Kidney (tissue), 22 donors: ENCODE measurements at places on chromosomes 7 and 10. TPM values are rescaled to one million over a fixed set of nuclear protein-coding genes. Genes with fewer than 3 reads are reported as not detected.
A peak's percentile ranks its signal among the peaks of the same experiment; 100 is the strongest.

DNA sequence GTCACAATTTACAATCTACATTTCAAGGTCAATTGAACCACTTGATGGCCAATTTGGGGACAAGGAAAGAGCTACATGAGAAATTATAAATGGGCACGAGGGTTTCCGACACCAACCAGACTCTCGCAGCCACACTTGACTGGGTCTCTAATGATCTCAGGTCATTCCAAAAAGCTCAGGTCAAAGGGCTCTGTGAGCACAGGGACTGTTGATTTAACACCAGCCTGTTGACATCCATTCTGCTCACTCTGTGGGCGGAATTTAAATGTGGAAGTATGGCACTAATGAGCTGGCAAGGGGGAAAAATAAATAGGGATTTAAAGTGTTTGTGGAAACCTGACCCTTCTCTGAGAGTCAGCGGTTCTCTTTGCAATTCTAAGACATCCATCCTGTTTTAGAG, 810.7 kb upstream of the AUTS2 start:
- H3K36me3 ChIP-seq = no peaks in the 10 kb centered on the region
- no peaks in the 10 kb centered on the region for H3K27me3 ChIP-seq
- H3K27ac ChIP-seq = no peak overlapping the region
- H3K4me3 ChIP-seq = no peak overlapping the region
- DNase-seq = peak; percentile 85
- no peaks in the 10 kb centered on the region for H3K4me1 ChIP-seq

GRCh38 chr10:24790599-24790998, 66.9 kb upstream of the ARHGAP21 start:
- no peaks in the 10 kb centered on the region for H3K4me1 ChIP-seq
- no peak for DNase-seq
- H3K36me3 ChIP-seq = no peaks in the 10 kb centered on the region
- H3K27me3 ChIP-seq = no peaks in the 10 kb centered on the region

GRCh38 chr7:122136078-122136477, 8.0 kb downstream of the AASS start:
- H3K4me1 ChIP-seq = no peaks in the 10 kb centered on the region
- no peak for DNase-seq
- H3K27me3 ChIP-seq = no peaks in the 10 kb centered on the region
- H3K27ac ChIP-seq = no peak overlapping the region
- H3K36me3 ChIP-seq = no peaks in the 10 kb centered on the region
- H3K4me3 ChIP-seq = no peak overlapping the region

- no peak overlapping the region for H3K4me3 ChIP-seq
- no peak for DNase-seq
- H3K27ac ChIP-seq = no peak overlapping the region
- no peaks in the 10 kb centered on the region for H3K36me3 ChIP-seq
- no peaks in the 10 kb centered on the region for H3K4me1 ChIP-seq
These were observed 111.8 kb upstream of the ZNF32 start for GRCh38 chr10:43760514-43760913.

- H3K4me1 ChIP-seq = no peaks in the 10 kb centered on the region
- no peak overlapping the region for H3K4me3 ChIP-seq
- no peaks in the 10 kb centered on the region for H3K27me3 ChIP-seq
- peak; percentile 4 for DNase-seq
- H3K27ac ChIP-seq = no peak overlapping the region
These were observed 39.2 kb downstream of the CAMK2B start for GRCh38 chr7:44286182-44286617.

DNA sequence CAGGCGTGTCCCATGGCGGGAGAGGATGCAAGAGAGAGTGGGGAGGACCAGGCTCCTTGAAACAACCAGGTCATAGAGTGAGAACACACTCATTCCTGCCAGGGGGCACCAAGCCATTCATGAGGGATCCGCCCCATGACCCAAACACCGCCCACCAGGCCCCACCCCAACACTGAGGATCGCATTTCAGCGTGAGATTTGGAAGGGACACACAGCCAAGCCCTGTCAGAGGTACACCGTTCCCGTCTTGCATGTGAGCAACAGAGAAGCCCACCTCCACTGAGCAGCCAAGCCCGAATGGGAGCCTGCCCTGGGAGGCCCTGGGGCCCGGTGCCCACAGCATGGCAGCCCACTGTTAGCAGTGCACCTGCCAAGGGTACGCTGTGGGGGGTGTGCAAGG, 7.9 kb upstream of the ARPC1B start:
- H3K27ac ChIP-seq = no peak overlapping the region
- no peaks in the 10 kb centered on the region for H3K36me3 ChIP-seq
- H3K4me1 ChIP-seq = no peaks in the 10 kb centered on the region
- H3K4me3 ChIP-seq = no peak overlapping the region

DNA sequence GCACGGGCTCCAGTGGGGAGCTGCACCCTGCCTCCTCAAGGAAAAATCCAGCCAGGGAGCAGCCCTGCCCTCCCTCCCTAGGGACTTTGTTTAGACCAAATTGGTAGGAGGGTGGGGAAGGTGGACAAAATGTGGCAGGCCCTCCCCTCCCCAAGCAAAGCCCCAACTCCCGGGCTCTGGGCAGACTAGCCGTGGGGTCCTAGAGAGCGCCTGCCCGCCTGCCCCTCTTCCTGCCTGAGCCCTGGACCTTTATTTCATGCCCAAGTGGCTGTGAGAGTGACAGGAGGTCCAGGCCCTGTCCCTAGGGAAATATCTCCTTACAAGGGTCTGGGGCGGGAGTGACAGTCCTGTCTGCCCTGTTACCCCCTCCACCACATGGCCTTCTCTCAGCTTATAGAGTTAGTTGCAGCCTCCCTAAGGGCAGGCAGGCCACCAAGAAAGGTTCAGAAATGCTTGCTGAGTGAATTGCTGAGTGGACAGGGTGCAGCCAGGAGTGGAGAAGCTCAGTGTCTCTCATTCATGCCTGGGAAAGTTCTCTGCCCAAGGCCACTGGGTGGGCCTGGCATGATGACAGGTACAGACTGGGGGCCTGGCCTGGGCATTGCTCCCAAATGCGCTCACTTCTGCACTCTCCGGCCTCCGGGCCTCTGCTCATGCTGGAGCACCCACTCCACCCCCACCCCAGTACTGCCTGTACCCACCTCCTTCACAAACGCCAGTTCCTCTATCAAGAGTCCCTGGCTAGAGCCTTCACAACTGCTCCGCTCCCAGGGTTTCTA, 25.2 kb downstream of the DNAJB12 start:
- no peaks in the 10 kb centered on the region for H3K27me3 ChIP-seq
- H3K36me3 ChIP-seq = no peaks in the 10 kb centered on the region
- H3K4me3 ChIP-seq = no peak overlapping the region
- H3K27ac ChIP-seq = peak overlapping the region; percentile 60
- no peak for DNase-seq
- peaks cover 6% of the 10 kb centered on the region for H3K4me1 ChIP-seq

GRCh38 chr7:69982197-69982596, 383.9 kb downstream of the AUTS2 start:
- DNase-seq = peak; percentile 29
- no peaks in the 10 kb centered on the region for H3K27me3 ChIP-seq
- no peaks in the 10 kb centered on the region for H3K4me1 ChIP-seq
- H3K4me3 ChIP-seq = no peak overlapping the region
- H3K27ac ChIP-seq = no peak overlapping the region
- no peaks in the 10 kb centered on the region for H3K36me3 ChIP-seq

DNA sequence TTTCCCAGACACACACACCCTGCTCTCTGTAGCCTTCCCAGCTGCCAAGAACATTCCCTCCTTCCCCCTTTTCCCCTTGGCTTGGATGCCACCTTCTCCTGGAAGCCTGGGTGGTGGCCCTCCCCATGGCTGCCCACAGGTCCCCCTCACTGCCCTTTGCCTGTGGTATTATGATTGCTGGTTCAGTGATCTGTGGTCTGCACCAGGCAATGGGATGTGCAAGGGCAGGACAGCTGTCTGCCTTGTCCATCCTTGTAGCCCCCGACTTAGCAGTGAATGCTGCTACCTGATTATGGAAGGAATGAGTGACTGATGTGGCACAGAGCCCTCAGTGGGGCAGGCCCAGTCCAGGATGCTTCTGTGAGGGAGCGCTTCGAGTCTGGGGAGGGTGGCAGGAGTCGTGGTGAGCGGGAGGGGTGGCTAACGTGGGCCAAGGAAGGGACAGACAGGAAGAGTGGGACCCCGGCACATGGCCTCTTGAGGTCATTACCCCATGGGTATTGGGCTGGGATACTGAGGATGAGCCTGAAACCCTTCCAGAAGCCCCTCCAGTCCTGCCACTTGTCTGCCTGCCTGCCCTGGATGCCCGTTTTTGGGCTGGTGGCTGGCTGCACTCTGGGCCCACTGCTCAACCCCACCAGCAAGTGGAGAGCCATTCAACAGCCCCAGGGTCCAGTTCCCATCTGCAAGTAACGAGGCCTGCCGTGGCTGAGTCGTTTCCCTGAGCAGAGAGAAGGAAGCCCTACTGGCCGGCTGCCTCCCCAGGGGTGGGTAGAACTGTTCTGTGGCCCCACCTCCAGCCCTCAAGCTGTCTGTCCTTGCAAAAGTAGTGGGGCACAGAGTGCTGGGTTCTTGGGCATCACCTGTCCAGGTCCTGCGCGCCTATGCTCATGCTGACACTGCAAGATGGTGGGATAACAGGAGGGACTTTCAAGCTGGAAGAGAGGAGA, 8.8 kb downstream of the CHST3 start:
- H3K27ac ChIP-seq = no peak overlapping the region
- peaks cover 32% of the 10 kb centered on the region for H3K4me1 ChIP-seq
- no peak for DNase-seq

GRCh38 chr10:10824591-10825148, 193.0 kb upstream of the CELF2 start:
- peak overlapping the region; percentile 51 for H3K27ac ChIP-seq
- H3K36me3 ChIP-seq = no peaks in the 10 kb centered on the region
- no peak overlapping the region for H3K4me3 ChIP-seq
- DNase-seq = no peak

GRCh38 chr10:132994185-132994796, 51.9 kb upstream of the CFAP46 start:
- H3K36me3 ChIP-seq = no peaks in the 10 kb centered on the region
- H3K4me3 ChIP-seq = peak overlapping the region; percentile 18
- peak; percentile 61 for DNase-seq
- H3K27me3 ChIP-seq = no peaks in the 10 kb centered on the region
- no peak overlapping the region for H3K27ac ChIP-seq
- no peaks in the 10 kb centered on the region for H3K4me1 ChIP-seq

- no peak overlapping the region for H3K27ac ChIP-seq
- no peaks in the 10 kb centered on the region for H3K27me3 ChIP-seq
- H3K36me3 ChIP-seq = no peaks in the 10 kb centered on the region
- H3K4me3 ChIP-seq = no peak overlapping the region
- no peaks in the 10 kb centered on the region for H3K4me1 ChIP-seq
These were observed 44.2 kb upstream of the FRMD4A start for GRCh38 chr10:14374745-14375445.

DNA sequence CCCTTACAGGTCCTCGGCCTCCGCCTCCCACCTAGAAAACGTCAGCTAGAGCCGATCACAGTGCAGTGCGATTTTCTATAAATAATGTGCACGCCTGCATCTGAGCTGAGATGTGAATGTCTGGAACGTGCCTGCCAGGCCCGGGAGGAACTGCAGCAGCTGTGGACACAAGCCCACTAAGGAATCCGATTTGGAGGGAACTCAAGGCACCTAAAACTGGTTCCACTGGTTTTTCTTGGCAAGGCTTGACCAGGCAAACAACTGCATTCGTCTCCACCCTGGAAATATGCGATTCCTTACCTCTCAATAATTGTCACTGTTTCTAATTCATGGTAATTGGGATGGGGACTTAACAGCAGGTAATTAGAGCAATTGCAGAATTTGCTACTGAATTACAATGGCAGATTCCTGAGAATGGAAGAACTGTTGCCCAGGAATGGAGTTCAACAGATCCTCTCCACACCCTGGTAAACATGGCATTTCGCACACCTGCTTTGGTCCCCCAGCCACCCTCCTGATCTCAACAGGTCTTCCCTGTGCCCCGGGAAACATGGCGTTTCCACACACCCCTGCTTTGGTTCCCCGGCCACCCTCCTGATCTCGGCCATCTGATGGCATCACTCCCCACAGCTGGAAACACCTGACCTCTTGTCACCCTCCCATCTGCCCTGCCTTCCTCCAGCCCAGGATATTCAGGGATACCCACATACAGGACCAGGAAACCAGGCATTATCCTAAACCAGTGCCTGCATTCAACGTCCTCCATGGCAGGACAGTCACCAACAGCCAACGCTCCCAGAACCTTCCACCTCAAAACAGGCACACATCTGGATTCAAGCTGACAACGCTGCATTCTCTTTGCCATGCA, 76.0 kb downstream of the DIP2C start:
- peak; percentile 84 for DNase-seq
- no peaks in the 10 kb centered on the region for H3K36me3 ChIP-seq
- H3K27me3 ChIP-seq = no peaks in the 10 kb centered on the region
- peaks cover 2% of the 10 kb centered on the region for H3K4me1 ChIP-seq

GRCh38 chr7:20241911-20242261, 24.7 kb upstream of the MACC1 start:
- no peak for DNase-seq
- H3K27me3 ChIP-seq = no peaks in the 10 kb centered on the region
- H3K4me1 ChIP-seq = no peaks in the 10 kb centered on the region
- no peak overlapping the region for H3K27ac ChIP-seq

GRCh38 chr10:79071396-79071923, 2.7 kb downstream of the ZMIZ1 start:
- peak overlapping the region; percentile 83 for H3K4me3 ChIP-seq
- no peaks in the 10 kb centered on the region for H3K36me3 ChIP-seq
- H3K4me1 ChIP-seq = peaks cover 46% of the 10 kb centered on the region
- H3K27ac ChIP-seq = peak overlapping the region; percentile 90
- DNase-seq = no peak

DNA sequence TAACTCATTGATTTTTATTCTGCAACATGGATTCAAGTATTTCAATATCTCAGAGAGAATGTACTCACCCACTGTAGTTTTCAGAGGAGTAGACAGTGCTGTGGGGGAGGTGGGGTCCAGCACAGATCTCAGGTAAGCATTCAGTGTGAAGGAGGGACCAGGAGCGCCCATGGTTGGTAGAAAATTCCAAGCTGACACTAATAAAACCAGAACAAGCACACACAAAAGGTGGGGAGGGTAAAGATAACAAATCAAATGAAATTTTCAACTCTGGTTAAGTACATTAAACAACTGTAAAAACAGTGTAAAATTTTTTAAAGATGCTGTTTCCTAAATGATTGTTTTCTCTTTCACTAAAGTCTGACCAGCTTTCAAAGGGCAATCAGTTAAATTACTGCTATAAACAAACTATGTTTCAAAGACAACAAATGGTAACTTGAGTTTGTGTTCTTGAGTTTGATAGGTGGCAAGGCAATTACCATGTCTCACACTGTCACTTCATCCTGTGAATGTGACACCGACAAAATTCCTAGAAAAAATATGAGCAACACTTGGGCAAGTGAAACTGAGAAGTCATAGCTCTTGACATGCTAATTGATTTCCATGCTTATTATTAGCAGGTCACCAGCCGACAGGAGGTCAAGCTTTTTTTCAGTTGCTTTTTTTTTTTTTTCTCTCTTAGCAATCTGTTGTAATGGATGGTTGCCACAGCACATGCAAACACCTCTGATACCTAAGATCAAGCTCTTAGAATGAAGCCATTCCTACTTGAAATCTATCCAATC, 205.8 kb upstream of the SLC26A5 start:
- no peak overlapping the region for H3K27ac ChIP-seq
- H3K4me3 ChIP-seq = no peak overlapping the region
- no peaks in the 10 kb centered on the region for H3K27me3 ChIP-seq
- no peaks in the 10 kb centered on the region for H3K4me1 ChIP-seq

- no peak for DNase-seq
- H3K4me1 ChIP-seq = no peaks in the 10 kb centered on the region
- H3K27me3 ChIP-seq = no peaks in the 10 kb centered on the region
- no peaks in the 10 kb centered on the region for H3K36me3 ChIP-seq
- no peak overlapping the region for H3K4me3 ChIP-seq
These were observed 175.1 kb upstream of the HDAC9 start for GRCh38 chr7:18320422-18320821.

The LGI1 gene
- total RNA-seq = not detected

The WNT8B gene
- total RNA-seq = not detected

The NANOS1 gene
- total RNA-seq = 1.1 TPM

The OPALIN gene
- total RNA-seq = not detected

The C10orf143 gene
- total RNA-seq = 6.6 TPM

The ARHGEF35 gene
- total RNA-seq = 22.1 TPM

The NYAP1 gene
- total RNA-seq = 0.41 TPM

The DDIT4 gene
- 292 TPM for total RNA-seq
